ENCODE measurements at places on chromosomes 3 and 15.

- no peak for DNase-seq
Measured at GRCh38 chr3:52873433-52874159, 23.8 kb downstream of the STIMATE start.

GRCh38 chr15:72227720-72228119 is 3.3 kb downstream of the PKM start:
- DNase-seq, result peak; percentile 84

DNA sequence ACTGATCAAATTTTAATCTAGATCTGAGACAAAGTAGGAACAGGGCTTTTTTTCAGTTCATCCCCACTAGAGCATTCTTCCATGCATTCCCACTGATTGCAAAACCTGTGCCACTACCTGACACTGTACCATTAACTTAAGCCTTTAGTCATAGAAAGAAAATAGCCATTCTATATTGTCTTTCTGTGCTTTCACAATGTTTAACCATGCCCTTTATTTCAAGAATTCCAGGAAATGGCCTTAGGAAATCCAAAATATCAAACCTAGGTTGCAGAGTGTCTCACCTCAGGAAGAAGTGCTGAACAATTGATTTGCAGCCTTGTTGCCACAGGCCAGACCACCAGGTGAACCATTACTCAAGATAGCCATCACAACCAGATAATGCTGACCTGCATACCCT is 56.2 kb upstream of the TGFBR2 start:
- no peak for DNase-seq

DNA sequence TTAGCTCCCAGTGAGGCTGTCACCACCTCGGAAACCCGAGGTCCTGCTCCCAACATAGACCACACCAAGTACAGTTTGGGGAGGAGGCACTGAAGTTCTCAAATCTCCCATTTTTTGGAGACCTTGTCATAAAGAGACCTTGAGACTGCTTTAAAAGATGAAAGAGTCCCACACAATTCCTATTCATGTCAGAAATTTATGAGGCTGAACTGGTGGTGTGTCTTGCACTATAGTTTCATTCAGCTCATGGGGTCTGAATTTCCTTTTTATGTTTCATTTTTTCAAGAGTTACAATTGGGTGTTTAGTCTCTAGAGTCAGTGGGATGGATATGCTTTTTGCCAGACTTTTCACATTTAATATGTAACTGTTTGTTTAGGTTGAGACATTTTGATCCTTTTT is 318.1 kb upstream of the LRRFIP2 start:
- no peak for DNase-seq

DNA sequence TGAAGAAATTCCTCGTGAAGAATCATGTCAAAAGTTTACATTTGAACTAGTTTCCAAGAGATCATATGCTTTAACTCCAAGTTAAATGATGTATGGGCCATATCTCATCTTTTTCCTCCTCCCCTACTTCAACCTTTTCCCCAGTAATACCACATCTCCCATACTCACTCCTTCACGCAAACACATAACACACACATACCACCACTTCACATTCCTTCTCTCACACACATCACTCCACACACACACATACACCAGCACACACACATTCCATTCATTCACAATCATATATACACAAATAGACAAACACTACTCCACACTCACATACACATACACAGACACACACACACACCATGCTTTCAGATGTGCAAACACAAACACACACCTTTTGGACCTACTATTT is 769.0 kb upstream of the NR2F2 start:
- DNase-seq, result no peak

DNA sequence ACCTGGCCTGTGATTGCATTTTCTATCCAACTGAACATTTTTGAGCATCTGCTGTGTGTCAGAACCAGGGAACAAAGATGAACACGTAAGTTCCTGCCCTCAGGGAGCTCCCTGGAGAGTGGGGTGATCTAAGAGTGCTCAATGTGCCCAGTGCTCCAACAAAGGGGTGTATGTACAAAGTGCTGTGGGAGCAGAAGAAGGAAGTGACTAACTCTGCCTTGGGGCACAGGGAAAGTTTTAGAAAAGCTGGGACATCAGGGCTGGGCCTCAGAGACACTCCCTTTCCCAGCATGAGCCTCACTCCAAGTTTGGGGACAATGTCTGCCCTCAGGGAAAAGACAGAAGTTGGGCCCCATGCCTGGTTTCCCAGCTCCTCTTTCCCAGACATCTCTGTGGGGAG is 27.6 kb upstream of the BNC1 start:
- no peak for DNase-seq

GRCh38 chr15:40111888-40112287 is 3.2 kb upstream of the BMF start:
- no peak for DNase-seq

- DNase-seq, result no peak
Measured at GRCh38 chr3:127467391-127467790, 123.1 kb downstream of the TPRA1 start.
